ENCODE measurements at places on chromosomes 16 and 17.

DNA sequence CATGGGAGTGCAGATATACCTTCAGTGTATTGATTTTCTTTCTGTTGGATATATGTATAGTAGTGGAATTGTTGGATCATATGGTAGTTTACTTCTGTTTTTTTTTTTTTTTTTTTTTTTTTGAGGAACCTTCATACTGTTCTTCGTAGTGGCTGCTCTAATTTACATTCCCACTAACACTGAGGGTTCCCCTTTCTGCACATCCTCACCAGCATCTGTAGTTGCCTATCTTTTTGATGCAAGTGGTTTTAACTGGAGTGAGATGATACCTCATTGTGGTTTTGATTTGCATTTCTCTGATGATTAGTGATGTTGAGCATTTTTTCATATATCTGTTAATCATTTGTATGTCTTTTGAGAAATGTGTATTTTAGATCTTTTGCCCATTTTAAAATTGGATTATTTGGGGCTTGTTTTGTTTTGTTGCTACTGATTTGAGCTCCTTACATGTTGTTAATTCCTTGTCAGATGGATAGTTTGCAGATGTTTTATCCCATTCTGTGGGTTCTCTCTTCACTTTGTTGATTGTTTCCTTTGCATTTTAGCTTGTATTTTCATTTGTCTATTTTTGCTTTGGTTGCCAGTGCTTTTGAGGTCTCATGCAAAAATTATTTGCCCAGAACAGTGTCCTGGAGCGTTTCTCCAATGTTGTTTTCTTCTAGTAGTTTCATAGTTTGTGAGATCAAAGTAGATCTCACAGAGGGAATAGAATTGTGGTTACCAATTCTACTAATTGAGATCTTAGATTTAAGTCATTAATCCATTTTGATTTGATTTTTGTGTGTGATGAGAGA, 25.0 kb upstream of the BCAS3 start:
- DNase-seq: no peak

DNA sequence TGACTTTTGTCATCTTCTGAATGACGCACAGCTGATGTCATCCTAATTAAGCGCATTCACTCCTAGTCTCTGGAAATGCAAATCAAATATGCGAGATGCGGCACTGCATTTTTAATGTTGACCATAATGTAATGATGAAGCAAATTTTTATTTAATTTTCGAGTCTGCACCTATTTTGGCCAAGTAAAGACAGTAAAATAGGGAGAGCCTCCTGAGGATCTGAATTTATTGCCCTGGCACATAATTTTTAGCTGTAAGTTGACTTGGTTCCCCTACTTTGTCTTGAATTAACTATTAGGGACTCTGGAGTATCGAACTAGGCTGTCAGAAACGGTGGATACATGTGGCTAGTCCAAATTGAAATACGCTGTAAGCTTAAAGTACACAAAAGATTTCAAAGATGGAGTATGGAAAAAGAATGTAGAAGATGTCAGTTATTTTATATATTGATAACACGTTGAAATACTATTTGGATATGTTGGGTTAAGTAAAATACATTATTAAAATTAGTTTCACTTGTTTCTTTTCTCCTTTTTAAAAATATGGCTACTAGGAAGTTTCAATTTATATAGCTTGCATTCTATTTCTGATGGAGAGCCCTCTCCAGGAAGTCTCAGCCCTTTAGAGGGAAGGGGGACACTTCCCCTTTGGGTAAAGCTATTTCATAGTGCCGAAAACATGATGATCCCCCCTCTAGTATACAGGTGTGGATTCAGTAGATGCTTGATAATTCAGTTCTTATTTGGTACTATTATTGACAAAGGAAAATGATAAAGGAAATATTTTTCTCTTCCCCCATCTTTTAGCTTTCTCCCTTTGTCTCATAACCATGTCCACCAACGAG, 991 bp downstream of the KPNA2 start:
- DNase-seq: no peak

- no peak for DNase-seq
Measured at GRCh38 chr17:82812601-82813000, 27.2 kb downstream of the ZNF750 start.

- no peak for DNase-seq
Measured at GRCh38 chr17:66301367-66301863, 998 bp upstream of the PRKCA start.

GRCh38 chr17:52410781-52411180, 252.3 kb upstream of the CA10 start:
- no peak for DNase-seq

- DNase-seq: no peak
Measured at GRCh38 chr16:29126057-29126494, 141.2 kb downstream of the LAT start.

- no peak for DNase-seq
Measured at GRCh38 chr16:46549477-46549876, 71.7 kb downstream of the SHCBP1 start.

DNA sequence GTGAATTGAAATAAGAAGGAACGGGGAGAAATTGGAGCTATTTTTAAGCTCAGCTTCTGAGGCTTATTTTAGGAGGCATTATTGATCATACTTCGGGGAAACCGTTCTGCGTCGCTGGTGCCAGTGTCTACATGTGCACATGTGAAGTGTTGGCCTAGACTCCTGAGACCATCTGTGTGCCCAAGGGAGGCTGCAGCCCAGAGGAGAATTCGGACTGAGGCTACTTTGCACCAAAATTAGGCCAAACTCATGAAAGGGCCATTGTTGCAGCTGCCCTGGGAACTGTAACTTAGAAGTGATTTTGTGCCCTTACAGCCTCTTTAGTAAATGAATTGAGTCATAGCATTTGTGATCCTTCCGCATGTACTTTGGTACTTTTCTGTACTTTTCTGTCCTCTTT, 102.0 kb upstream of the NOL11 start:
- no peak for DNase-seq

- DNase-seq: peak; percentile 43
Measured at GRCh38 chr17:44221084-44221861, 1.8 kb upstream of the UBTF start.

DNA sequence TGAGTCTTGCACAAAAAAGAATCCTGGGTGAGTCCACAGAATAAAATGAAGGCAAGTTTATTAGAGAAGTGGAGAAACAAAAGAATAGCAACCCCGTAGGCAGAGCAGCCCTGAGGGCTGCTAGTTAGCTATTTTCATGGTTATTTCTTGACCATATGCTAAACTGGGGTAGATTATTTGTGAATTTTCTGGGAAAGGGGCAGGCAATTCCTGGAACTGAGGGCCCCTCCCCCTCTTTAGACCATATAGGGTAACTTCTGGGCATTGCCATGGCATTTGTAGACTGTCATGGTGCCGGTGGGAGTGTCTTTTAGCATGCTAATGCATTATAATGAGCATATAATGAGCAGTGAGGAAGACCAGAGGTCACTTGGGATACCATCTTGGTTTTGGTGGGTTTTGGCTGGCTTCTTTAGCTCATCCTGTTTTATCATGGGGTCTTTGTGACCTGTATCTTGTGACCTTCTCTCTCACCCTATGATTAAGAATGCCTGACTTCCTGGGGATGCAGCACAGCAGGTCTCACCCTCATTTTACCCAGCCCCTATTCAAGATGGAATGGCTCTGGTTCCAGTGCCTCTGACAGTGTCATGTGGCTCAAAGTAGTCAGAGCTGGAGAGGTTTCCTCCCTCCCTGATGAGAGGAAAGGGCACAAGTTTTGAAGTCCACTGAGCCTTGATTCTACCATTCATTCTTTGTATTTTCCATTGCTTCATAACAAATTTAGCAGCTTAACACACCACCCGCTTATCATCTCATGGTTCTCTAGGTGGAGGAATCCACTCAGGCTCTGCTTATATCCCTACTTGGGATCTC, 55.7 kb upstream of the LGALS9 start:
- DNase-seq: no peak

DNA sequence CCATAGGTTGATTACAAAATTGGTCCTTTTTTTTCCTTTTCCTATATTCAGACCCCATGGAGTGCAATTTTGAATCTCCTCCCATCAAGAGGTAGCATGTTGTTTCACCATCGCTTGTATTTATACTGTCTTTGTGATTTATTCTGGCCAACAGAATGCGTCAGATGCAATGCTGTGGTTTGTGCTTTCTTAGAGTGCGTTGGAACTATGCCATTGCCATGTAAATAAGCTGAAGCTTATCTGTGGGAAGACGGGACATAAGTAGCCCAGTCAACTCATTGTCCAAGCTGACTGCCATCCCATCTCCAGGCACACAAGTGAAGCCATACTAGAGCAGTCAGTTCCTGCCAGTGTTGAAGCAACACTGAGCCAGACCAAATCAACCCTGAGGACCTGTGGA, 1339.3 kb upstream of the GOT2 start:
- DNase-seq: no peak

DNA sequence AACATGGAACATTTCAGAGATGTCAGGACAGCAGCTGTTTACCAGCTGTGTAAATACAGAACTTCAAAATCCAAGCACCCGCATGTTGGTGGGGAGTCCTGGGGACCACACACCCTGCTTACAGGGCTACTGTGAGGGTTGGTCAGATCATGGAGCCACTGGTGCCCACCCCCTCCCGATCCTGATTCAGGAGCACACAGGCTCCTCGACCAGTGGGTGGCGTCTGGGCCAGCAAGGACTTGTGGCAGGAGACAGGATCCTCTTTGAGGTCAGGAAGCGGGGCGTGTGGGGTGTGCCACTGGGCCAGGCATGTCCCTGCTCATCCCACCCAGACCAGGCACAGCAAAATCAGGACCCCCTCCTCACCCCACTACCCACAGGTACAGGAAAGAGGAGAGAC, 83.6 kb downstream of the SDK2 start:
- no peak for DNase-seq

DNA sequence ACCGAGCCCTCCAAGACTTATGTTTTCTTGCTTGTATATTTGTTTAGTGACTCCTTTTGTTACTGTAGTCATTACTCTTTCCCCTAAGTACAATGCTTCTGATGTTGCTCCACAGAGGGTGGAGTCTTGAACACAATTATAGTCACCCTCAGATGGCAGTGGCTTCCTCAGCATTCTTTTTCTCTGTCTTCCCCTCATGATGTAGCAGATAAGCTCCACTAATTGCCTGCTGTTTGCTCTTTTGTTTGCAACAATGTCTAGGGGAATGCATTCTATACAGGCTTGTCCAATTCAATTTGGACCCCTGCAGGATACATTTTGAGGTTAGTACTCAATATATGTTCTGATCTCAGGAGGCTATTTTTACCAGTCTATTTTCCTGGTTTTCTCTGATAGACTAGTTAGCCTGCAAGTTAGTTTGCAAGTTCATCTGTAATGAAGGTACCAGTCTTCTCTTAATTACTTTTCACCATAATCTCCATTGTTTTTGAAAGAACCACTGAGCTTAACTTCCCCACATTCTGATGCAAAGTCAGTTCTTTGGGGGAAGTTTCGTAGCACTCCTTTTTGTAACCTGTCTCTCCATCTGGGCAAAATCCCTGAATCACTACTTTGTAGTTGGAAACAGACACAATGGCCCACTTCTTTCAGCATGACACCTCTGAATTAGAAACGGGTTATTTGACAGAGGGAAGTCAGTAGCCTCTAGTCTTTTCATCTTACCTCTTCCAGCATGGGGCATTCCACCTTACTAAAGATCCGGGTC, 1509.2 kb downstream of the CDH11 start:
- DNase-seq: no peak

DNA sequence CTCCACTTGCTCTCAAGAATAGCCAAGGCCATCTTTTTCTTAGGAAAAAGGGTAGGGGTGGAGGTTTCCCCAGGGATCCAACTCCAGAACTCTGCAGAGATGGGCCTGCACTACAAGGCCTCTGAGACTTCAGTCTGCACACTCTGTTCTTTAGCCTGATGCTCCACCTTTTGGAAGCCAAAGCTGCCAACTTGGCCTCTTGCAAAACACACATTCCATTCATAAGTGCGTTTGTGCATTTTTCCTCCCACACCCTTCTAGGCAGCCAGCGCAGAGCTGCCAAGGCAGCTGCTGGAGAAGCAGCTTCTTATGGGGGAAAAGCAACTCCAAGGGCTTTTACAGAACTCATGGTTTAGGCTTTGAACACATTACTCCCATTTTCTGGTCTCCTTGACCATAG, 45.3 kb downstream of the REXO5 start:
- DNase-seq: no peak

- DNase-seq: no peak
Measured at GRCh38 chr16:27822996-27823395, 240.5 kb downstream of the GSG1L start.

- no peak for DNase-seq
Measured at GRCh38 chr16:59404509-59404908, 670.4 kb upstream of the GOT2 start.

- DNase-seq: no peak
Measured at GRCh38 chr17:79162012-79162963, 87.7 kb downstream of the ENGASE start.

DNA sequence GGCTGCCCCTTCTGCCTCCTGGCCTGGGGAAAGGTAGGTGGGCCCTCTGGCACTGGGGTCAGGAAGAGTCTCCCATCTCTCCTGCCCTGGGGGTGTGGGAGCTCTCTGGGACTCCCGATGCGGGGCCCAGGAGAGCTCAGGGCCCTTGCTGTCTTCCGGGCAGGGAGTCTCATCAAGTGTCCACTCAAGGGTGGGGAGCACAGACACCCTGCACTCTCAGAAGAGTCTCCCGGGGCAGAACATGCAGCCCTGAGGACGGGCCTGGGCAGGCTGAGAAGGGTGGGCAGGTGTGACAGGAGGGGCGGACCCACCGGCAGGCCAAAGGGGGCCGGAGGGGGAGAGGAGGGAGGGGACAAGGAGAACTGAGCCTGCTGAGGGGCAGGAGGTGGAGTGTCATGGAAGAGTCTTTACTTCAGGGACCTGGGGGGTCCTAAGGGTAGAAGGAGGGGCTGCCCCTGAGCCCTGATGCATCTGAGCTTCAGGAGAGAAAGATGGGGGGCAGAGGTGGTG, 8.4 kb upstream of the PKMYT1 start:
- no peak for DNase-seq

- no peak for DNase-seq
Measured at GRCh38 chr17:80717720-80718083, 173.1 kb downstream of the RPTOR start.

Measured in T-helper 17 cell (primary cell).